ENCODE measurements at places on chromosomes 13 and 19.

- DNase-seq: peak; percentile 34
Measured at GRCh38 chr19:39506944-39507714, 7.8 kb upstream of the SELENOV start.

DNA sequence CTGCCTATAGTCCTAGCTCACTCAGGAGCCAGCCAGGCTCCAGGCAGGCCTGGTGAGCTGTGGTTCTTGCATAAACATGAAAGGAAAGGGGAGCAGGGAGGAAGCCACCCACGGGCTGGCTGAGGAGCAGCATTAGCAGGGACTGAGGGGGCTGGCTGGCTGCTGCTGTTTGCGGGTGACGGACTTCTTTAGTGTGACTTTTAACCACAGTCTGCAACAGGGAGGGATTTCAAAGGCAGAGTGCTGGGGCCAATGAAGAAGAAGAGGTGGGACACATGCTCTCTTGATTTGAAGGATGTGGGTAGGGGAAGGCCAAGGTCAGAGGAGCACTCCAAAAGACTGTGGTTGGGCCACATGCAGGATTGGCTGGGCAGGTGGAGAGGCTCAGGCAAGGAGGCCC, 223.0 kb downstream of the DNAJC15 start:
- no peak for DNase-seq

DNA sequence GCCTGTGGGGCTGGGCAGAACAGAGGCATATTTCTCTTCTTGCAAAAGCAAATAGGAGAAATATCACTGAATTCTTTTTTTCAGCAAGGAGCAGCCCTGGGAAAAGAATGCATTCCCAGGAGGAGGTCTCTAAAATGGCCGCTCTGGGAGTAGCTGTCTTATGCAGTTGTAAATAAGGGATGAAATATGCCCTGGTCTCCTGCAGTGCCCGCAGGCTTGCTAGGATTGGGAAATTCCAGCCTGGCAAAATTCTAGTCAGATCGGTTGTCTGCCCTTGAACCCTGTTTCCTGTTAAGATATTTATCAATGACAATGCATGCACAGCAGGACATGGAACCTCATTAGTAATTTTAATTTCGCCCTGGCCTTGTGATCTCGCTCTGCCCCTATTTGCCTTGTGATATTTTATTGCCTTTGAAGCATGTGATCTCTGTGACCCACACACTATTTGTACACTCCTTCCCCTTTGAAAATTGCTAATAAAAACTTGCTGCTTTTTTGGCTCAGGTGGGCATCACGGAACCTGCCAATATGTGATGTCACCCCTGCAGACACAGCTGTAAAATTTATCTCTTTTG, 1993.2 kb downstream of the PCDH9 start:
- DNase-seq: no peak

GRCh38 chr13:89322466-89322865, 1651.3 kb downstream of the SLITRK5 start:
- DNase-seq: no peak

DNA sequence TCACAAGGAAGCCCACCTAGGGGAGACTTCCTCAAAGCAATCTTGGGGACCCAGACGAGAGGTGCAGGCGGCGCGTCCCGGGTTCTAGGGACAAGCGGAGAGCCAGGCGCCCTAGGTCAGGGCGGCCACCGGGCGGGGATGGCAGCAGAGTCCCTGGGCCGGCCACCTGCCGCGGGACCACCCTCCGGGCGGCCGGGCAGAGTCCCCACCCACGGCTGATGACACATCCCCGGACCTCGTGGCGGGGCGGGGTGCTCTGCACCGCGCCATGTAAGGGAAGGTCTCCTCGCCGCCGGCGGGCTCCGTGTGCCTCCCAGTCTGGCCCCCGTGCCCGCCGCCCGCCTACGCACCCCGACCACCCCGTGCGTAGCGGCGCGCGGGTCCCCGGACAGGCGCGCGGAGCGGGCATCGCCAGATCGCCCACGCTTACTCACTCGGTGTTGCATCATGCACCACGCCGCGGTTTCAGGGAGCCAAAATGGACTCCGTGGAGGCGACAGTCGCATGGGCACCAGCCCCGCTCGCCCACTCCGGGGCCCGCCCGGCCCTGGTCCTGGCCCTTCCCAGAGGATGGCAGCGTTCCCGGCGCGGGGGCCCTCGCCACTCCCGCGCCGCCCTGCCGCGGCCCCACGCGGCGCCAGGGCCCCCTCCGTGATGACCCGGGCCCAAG, 643 bp downstream of the SLC7A1 start:
- peak; percentile 62 for DNase-seq

Data from activated T-helper 9 cell treated with anti-CD3 and anti-CD28 coated beads, Interleukin-2, amount 50 U/mL, for 16 hours (primary cell).